ENCODE measurements at places on chromosomes 2 and 18. TPM values are rescaled to one million over a fixed set of nuclear protein-coding genes. Genes with fewer than 3 reads are reported as not detected.

DNA sequence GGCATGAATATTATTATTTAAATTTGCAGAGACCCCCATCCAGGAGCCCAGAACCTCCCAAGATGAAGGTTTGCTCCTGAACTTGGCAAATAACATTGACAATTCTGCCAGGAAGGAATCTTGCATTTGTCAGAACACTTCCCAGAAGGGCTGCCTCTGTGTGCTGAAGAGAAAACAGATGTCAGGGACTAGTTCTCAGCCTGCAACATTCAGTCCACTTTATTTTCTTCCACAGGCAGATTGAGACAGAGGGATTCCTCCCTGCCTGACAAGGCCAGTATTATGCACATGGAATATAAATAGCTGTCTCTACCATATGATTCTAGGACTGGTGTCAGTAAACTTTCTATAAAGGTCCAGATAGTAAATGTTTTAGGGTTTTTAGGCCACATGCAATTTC lies 171.5 kb upstream of the SIX2 start:
- H3K27me3 ChIP-seq = peaks cover 16% of the 10 kb centered on the region
- no peaks in the 10 kb centered on the region for H3K36me3 ChIP-seq
- no peak for DNase-seq
- H3K4me1 ChIP-seq = no peaks in the 10 kb centered on the region
- no peak overlapping the region for H3K27ac ChIP-seq

GRCh38 chr2:98463551-98463971 lies 18.9 kb downstream of the INPP4A start:
- H3K27me3 ChIP-seq = no peaks in the 10 kb centered on the region
- H3K4me1 ChIP-seq = peaks cover 95% of the 10 kb centered on the region
- H3K36me3 ChIP-seq = peaks cover 50% of the 10 kb centered on the region

Gene PTPRN
- 0.28 TPM for total RNA-seq

DNA sequence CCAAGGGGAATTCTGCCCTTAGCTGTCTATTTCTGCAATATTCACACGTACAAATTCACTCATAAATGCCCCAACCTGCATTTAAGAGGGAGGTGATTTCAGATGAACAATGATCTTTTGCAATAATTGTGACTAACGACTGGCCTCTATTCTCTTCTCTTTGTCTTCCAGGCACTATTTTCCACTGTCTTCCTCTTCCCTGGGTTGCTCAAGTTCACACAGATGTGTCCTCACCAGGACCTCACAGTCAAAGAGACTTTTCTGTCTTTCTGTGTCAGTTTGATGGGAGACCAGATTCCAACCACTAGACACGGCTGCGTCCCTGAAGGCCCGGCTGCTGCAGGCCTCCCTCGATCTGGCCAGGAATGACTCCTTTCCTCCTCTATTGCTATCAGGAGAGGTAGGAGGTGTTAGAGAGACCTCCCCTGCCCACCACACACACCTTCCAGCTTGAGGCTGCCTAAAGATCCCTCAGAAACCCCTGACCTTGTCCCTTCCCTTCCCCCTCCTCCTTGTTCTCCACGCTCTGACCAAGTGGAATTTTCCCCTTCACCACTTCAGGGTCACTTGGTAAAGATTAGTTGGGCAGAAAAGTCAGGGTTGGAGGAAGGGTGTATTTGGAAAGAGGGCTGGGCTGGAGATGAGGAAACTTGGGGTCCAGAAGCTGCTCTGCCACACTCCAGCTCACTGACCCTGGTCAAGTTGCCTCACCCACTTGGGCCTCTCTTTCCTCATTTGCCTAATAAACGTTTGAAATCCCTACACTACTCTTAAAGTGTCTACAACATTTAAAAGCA lies 109.2 kb upstream of the COPS8 start:
- no peaks in the 10 kb centered on the region for H3K4me1 ChIP-seq
- H3K27ac ChIP-seq = no peak overlapping the region
- DNase-seq = no peak
- peaks cover 14% of the 10 kb centered on the region for H3K27me3 ChIP-seq
- H3K36me3 ChIP-seq = no peaks in the 10 kb centered on the region

DNA sequence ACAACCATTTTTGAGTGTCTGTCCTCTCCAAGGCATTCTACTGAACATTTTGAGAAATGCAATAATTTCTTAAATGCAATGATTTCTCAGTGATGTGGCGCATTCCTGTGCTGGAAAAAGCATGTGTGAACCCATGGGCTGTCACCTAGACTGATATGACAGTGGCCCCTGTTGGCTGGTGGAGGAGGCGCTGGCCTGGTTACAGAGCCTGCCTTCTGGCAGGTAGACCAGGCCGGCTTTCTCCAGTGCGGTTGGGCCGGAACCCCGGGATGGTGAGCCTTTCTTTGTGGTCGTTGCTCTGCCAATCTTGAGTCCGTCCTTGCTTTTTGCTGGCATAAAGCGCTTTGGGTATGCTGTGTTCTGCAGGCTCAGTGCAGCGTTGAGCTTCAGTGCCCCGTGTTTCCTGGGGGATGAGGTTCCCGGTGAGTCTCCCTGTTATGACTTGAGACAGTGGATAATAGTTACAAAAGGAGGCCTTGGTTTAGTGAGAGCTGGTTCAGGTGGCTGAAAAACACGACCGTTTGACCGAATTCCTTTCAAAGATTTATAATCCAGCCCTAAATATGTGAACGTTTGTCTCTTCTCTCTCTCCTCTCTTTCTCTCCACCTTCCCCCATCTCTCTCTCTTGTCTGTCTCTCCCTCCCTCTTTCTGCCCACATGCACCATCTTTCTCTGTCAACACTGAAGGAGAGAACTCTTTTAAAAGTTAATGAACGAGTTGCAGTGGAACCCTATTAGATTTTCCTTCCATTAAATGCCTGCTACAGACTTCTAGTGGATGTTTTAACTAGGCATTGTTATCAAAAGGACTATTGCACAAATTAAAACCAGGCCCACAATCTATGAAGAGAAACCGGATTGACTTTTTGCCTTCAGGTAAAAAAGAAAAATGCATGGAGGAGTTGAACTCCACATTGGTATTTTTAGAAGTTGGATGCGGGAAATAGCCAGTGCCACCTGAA lies 34.0 kb downstream of the TSHZ1 start:
- no peak overlapping the region for H3K4me3 ChIP-seq
- no peak overlapping the region for H3K27ac ChIP-seq
- peaks cover 8% of the 10 kb centered on the region for H3K36me3 ChIP-seq
- no peaks in the 10 kb centered on the region for H3K27me3 ChIP-seq

GRCh38 chr18:28267276-28267675 lies 90.3 kb upstream of the CDH2 start:
- no peaks in the 10 kb centered on the region for H3K27me3 ChIP-seq
- no peak for DNase-seq
- no peaks in the 10 kb centered on the region for H3K36me3 ChIP-seq
- H3K4me1 ChIP-seq = no peaks in the 10 kb centered on the region

DNA sequence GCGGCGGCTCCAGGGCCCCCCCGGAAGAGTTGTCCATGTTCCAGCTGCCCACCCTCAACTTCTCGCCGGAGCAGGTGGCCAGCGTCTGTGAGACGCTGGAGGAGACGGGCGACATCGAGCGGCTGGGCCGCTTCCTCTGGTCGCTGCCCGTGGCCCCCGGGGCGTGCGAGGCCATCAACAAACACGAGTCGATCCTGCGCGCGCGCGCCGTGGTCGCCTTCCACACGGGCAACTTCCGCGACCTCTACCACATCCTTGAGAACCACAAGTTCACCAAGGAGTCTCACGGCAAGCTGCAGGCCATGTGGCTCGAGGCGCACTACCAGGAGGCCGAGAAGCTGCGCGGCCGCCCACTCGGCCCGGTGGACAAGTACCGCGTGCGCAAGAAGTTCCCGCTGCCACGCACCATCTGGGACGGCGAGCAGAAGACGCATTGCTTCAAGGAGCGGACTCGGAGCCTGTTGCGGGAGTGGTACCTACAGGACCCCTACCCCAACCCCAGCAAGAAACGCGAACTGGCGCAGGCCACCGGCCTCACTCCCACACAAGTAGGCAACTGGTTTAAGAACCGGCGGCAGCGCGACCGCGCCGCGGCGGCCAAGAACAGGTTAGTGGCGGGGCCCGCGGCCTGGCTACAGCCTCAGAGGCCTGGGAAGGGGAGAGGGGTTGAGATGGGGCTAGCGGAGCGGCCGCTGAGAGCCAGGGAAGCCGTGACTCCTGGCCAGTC lies 965 bp downstream of the SIX3 start:
- peaks cover 86% of the 10 kb centered on the region for H3K27me3 ChIP-seq
- H3K4me3 ChIP-seq = peak overlapping the region; percentile 59
- H3K36me3 ChIP-seq = peaks cover 2% of the 10 kb centered on the region
- H3K27ac ChIP-seq = no peak overlapping the region
- H3K4me1 ChIP-seq = peaks cover 38% of the 10 kb centered on the region

Gene MATN3
- total RNA-seq = not detected

DNA sequence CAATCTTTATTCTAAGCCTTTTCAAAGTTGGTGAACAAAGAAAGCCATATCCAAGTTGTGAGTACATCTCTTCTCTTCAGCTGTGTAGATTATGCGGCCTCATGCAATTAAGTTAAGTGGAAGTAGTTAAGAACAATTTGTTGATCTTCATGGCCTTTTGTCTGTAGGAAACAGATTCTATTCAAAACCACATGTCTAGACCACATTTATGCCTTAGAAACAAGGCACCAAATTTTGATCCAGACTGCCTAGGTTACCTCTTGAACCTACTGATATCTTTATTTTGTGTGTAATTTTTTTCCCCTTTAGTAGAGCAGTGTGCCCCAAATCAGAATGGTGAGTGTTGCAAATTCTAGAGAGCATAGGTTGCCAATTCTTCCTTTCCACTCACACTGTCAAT lies 101.6 kb upstream of the CERS6 start:
- no peak overlapping the region for H3K27ac ChIP-seq
- H3K4me1 ChIP-seq = peaks cover 17% of the 10 kb centered on the region
- no peak overlapping the region for H3K4me3 ChIP-seq
- H3K36me3 ChIP-seq = no peaks in the 10 kb centered on the region

GRCh38 chr2:168993538-168993937 lies 37.6 kb downstream of the ABCB11 start:
- no peak overlapping the region for H3K4me3 ChIP-seq
- H3K36me3 ChIP-seq = no peaks in the 10 kb centered on the region
- peaks cover 3% of the 10 kb centered on the region for H3K27me3 ChIP-seq
- DNase-seq = no peak

Gene MRPL44
- total RNA-seq = 32.5 TPM

DNA sequence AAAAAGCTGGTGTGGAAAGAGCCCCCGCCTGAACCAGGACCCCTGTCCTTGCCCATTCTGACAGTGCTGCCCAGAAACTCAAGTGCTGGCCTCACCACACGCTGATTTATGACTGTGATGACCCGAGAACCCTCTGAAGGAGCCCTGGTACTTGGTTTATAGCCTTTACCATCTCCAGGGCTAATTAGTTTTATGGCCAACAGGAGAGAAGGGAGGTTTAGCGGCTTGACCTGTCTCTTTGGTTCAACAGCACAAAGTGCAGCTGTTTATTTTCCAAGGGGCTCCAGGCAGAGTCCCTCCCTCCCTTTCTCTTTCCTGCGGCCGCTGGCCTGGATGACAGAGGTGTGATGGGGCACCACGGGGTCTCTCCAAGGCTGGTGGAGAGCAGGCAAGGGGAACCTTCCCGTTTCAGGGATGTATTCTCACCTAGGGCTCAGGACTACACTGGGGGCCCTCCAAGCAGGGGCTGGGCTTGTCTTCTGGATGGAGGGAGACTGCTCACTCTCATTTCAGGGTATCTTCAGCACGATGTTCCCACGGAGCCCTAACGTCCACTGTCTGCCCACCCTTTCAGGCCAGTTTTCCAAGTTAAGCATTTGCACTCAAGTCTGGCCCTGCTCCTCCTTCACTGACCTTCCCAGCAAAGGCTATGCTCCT lies 174.2 kb upstream of the GLI2 start:
- no peak for DNase-seq
- H3K36me3 ChIP-seq = no peaks in the 10 kb centered on the region
- H3K27me3 ChIP-seq = peaks cover 2% of the 10 kb centered on the region
- no peaks in the 10 kb centered on the region for H3K4me1 ChIP-seq
- no peak overlapping the region for H3K27ac ChIP-seq
- no peak overlapping the region for H3K4me3 ChIP-seq

GRCh38 chr18:46719388-46719787 lies 37.5 kb downstream of the ST8SIA5 start:
- DNase-seq = no peak
- H3K27ac ChIP-seq = no peak overlapping the region
- no peaks in the 10 kb centered on the region for H3K36me3 ChIP-seq
- no peaks in the 10 kb centered on the region for H3K4me1 ChIP-seq
- H3K27me3 ChIP-seq = peaks cover 5% of the 10 kb centered on the region

GRCh38 chr2:179335732-179336131 lies 71.1 kb upstream of the SESTD1 start:
- H3K4me3 ChIP-seq = no peak overlapping the region
- DNase-seq = no peak
- no peak overlapping the region for H3K27ac ChIP-seq
- peaks cover 7% of the 10 kb centered on the region for H3K4me1 ChIP-seq
- H3K36me3 ChIP-seq = no peaks in the 10 kb centered on the region
